ENCODE measurements at places on chromosomes 3 and 15.

GRCh38 chr15:57496946-57497869, 94.5 kb upstream of the MYZAP start:
- DNase-seq: no peak

- no peak for DNase-seq
These were observed 37.0 kb downstream of the CCNL1 start for GRCh38 chr3:157122832-157123427.

GRCh38 chr15:80480909-80481308, 76.7 kb downstream of the ARNT2 start:
- DNase-seq: no peak

- DNase-seq: no peak
These were observed 8.0 kb downstream of the BCL2L10 start for GRCh38 chr15:52104532-52105004.

- no peak for DNase-seq
These were observed 252.3 kb upstream of the ARRDC4 start for GRCh38 chr15:97708252-97708651.

GRCh38 chr15:69478259-69478781, 25.7 kb downstream of the RPLP1 start:
- DNase-seq: peak; percentile 65

GRCh38 chr3:28191363-28191762, 50.1 kb upstream of the CMC1 start:
- no peak for DNase-seq

- no peak for DNase-seq
These were observed 3.0 kb downstream of the ROBO2 start for GRCh38 chr3:77042882-77043281.

DNA sequence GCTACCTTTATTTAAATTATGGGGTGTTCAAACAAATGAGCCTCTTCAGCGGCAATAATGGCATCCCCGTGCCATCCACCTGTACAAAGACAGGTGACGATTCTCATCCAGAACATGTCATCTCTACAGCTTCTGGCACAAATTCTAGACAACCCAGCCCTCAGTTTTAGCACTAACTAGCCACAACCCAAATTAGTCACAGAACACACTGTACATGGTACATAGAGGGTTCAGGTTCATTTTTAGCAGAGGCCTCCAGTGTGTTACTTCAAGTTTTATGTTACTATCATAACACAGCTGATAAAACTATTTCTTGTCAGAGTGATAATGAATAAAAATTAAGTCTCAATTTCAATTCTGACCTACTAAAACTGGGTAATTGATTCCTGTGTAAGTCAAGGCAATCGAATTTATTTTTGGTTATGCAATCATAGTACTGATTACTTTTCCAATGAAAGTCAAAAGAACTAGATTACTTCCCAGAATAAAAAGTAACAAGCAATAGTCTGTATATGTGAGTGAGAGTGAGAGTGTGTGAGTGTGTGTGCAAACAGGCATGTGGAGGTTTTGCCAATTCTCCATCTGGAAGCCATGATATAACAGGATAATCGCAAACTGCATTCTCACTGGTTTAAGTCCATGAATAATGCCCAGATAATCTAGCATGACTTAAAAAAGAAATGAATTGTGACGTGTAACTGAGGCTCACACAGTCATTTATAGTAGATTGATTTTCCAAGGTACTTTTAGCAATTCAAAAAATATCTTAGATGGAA, 37.4 kb downstream of the SHQ1 start:
- no peak for DNase-seq

DNA sequence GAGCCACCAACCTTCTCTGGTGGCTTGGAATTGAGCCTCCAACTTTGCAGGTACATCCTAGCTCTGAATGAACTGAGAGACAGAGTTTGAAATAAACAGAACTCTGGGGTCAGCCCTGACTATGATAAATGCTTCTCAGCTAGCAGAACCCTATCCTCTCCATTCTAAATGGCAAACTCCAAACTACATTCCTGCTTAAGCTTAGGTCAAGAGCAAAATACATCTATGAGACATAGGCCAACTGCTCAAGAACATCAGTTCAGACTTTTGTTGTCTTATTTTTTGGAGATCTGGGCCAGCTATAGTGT, 1.5 kb upstream of the SH3BP5 start:
- no peak for DNase-seq

GRCh38 chr15:78977591-78978347, 32.9 kb upstream of the CTSH start:
- no peak for DNase-seq

All from hematopoietic multipotent progenitor cell treated with erythropoietin and hydrocortisone succinate and interleukin-3 and kit ligand, for 6 days (in vitro differentiated cells).